ENCODE measurements at places on chromosomes 2 and 18.

DNA sequence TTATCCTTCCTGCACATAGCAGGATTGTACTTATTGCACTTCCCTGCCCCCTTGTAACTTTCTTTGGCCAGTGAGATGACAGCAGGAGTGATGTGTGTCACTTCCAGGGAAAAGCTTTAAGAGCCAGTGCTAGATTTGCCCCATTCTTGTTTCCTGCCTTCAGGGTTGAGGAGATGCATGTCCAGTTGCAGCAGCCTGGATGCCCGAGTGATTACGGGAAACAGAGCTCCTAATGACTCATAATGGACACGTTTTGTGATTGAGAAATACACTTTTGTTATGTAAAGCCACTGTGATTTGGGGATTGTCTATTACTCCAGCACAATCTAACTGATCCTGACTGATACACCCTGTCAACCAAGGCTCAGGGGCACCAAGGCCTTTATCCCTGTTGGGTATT lies 5.0 kb upstream of the TET3 start:
- no peak for DNase-seq

- DNase-seq: peak; percentile 4
Measured at GRCh38 chr2:26243470-26244308, 743 bp downstream of the HADHA start.

GRCh38 chr2:106095478-106096298 lies 98.4 kb downstream of the UXS1 start:
- DNase-seq: peak; percentile 71

GRCh38 chr2:45209302-45209701 lies 200.1 kb upstream of the SIX2 start:
- DNase-seq: no peak

DNA sequence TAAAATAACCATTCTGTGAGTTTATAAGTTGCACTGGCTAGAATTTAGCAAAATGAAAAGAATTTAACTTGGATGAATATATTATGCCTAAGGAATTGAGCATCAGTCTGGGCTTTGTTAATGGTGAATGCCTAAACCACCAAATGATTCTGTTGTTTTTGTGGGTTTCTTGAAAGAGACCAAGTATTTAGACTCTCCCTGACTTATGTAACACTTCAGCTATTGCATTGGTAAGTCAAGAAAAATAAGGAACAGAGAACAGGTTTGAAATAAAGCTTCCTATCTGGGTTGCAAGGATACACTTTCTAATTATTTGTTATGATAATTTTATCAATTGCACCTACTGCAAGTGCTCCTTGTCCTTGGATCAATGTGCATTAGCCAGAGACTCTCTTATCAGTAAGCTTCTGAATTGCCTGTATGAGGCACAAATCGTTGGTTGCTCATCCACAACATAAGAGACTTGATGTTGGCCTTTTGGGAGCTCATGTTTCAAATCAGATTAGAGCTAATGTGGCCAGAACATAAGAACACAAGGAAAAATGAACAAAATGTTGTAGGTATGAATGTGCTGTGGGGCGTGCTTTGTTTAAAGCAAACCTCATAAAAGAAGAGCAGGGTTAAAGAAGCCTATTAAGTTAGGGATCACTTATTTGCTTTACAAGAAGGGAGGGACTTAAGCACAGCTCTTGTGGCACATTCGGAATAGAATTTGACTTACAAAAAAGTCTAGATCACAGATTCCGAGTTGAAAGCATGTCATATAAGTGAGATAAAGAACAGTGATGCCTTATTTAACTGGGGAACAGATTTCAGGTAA lies 37.2 kb downstream of the PRKCE start:
- no peak for DNase-seq

- no peak for DNase-seq
Measured at GRCh38 chr2:1248187-1248586, 165.1 kb upstream of the TPO start.

DNA sequence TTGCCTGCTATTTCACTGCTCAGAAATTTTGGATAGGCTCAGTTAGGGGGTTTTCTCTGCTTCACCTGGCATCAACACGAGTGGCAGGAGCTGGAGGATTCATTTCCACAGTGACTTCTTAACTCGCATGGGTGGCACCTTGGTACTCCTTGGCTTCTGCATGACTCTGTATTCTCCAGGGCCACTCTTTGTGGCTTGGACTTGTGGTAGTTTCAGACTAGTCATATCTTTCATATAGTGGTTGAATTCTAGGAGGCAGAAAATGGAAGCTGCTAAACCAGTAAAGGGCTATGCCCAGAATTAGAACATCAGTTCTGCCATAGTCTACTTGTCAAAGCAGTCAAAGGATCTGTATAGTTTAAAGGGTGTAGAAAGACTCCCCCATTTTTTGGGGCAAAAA lies 6.8 kb downstream of the MAIP1 start:
- no peak for DNase-seq

DNA sequence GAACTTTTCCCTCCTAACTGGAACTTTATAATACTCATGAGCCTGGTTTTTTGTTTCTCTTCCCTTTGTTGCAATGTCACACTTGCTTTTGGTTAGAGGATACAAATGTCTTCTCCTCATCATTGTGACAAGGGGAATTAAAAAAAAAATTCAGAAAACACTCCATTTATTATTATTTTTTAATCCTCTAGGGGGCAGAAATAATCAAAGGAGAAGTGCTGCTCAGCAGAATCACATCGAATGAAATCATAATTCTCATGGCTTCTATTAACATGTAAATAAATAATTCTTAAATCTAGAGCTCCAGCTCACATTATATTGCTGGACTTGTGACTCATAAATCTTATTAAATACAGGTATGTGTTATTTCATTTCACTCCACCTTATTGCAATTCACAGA lies 273.8 kb downstream of the TRIB2 start:
- DNase-seq: no peak

GRCh38 chr2:119707117-119708087 lies 28.4 kb downstream of the TMEM177 start:
- DNase-seq: no peak

GRCh38 chr2:54321047-54321446 lies 65.0 kb upstream of the TSPYL6 start:
- DNase-seq: no peak

DNA sequence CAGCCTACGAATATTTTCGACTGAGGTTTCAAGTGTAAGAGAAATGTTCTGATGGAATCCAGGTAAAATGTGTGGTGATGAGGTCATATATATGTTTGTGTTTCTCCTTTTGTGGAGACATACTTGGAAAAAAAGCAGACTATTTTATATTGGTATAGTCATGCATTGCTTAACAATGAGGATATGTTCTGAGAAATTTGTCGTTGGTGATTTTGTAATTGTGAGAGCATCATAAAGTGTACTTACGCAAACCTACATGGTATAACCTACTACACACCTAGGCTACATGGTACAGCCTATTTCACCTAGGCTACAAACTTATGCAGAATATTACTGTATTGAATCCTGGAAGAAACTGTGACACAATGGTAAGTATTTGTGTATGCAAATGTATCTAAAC lies 1849.9 kb upstream of the CELF4 start:
- DNase-seq: no peak

DNA sequence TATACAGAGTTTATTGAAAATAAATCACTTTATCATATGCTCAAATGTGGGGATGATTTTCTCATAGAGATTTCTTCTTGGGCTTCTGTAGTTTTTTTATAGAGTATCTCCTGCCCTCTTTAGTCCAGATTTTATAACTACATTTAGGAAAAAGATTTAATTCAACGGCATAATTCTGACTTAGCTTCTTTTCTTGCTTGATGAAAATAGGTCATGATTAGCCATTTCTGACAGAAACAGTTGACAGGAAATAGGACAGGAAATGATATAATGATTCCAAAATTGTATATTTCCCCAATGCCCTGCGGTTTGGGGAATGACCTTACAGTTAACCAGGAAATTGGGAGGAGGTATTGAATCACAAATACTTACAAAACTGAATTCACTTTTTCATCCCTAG lies 1531.9 kb upstream of the ACVR2A start:
- no peak for DNase-seq

- DNase-seq: no peak
Measured at GRCh38 chr2:121955426-121955825, 200.0 kb downstream of the TSN start.

DNA sequence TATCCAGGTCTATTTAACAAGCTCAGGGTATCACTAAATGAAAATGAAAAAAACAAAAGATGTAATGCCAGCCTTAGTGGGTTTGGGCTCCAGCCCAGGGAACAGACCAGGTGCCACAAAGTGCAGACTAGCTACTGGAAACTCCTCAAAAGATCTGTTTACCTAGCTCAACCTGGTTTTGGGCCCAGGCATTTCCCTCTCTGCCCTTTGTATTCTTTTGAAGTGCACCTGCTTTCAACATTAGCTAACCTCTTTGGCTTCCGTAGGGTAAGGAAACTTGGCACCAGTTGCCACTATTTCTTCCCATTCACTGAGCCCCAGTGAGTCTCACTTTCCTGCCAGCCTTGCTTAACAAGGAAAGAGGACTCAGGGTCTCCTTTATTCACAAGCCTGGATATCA lies 123.6 kb upstream of the CDCA7 start:
- no peak for DNase-seq

All from stimulated activated CD4-positive, alpha-beta T cell treated with anti-CD3 and anti-CD28 coated beads, Interleukin-4, amount 100 ng/mL, for 1 hour (primary cell).